ENCODE measurements at places on chromosomes 6 and 20.

- no peak for DNase-seq
Measured at GRCh38 chr6:139686308-139686707, 311.9 kb upstream of the CITED2 start.

DNA sequence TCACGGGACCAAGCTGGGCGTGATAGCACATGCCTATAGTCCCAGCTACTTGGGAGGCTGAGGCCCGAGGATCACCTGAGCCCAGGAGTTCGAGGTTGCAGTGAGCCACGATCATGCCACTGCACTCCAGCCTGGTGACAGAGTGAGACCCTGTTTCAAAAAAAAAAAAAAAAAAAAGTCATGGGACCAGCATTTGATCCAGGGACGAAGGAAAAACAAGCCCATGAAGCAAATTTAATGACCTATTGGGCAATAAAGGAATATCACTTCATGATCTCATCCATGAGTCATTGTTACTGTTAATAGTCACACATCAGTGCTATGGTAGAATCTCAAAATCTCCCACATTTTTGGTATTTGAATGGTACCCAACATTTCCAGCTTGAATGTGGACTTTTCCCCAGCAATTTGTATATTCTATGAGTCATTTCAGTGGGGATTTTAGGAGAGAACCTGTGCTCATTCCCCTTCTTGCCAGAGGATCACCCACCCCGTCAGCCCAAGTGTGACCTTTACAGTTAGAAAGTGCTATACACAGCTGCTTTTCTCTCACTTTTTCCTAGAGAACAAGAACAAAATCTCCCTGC is 8.5 kb upstream of the SOD2 start:
- DNase-seq, result no peak

DNA sequence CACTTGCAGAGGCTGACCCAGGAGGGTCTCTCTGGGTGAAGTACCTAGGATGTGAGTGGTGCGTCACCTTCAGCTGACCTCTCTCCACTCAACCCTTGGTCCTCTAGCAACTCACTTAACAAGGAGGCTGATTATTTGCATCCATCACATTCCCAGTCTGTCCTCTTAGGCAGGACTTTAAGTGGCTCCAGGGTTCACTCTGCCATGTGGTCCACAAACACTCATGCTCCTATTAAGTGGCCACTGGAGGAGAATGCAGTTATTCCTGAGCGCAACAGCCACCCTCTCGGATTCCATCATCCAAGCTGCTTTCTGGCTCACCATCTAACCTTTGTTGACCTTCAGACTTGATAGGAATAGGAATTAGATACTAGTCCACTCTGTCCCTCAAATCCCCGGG is 61.1 kb upstream of the SCAF8 start:
- DNase-seq, result no peak

- no peak for DNase-seq
Measured at GRCh38 chr6:128642132-128642531, 121.7 kb upstream of the PTPRK start.

- no peak for DNase-seq
Measured at GRCh38 chr20:1123666-1124065, 5.3 kb downstream of the PSMF1 start.
